ENCODE measurements at places on chromosomes 12 and 14.

GRCh38 chr14:31118892-31119291, 88.7 kb downstream of the HECTD1 start:
- no peaks in the 10 kb centered on the region for H3K27me3 ChIP-seq
- H3K4me1 ChIP-seq = no peaks in the 10 kb centered on the region
- H3K27ac ChIP-seq = no peak overlapping the region
- DNase-seq = no peak

- H3K4me3 ChIP-seq = no peak overlapping the region
- DNase-seq = no peak
- no peaks in the 10 kb centered on the region for H3K36me3 ChIP-seq
- H3K27ac ChIP-seq = no peak overlapping the region
Observed at GRCh38 chr12:125332900-125333299, 267.7 kb downstream of the AACS start.

GRCh38 chr12:12999271-12999958, 650 bp downstream of the HEBP1 start:
- H3K27ac ChIP-seq = peak overlapping the region; percentile 51
- no peak for DNase-seq
- peak overlapping the region; percentile 71 for H3K4me3 ChIP-seq
- H3K27me3 ChIP-seq = no peaks in the 10 kb centered on the region

GRCh38 chr14:69539631-69540410, 34.9 kb downstream of the CCDC177 start:
- H3K4me3 ChIP-seq = no peak overlapping the region
- H3K27me3 ChIP-seq = no peaks in the 10 kb centered on the region
- no peak overlapping the region for H3K27ac ChIP-seq
- no peaks in the 10 kb centered on the region for H3K36me3 ChIP-seq
- no peak for DNase-seq

GRCh38 chr12:3155702-3156370, 78.7 kb downstream of the TSPAN9 start:
- DNase-seq = no peak
- no peaks in the 10 kb centered on the region for H3K36me3 ChIP-seq
- H3K27ac ChIP-seq = no peak overlapping the region

DNA sequence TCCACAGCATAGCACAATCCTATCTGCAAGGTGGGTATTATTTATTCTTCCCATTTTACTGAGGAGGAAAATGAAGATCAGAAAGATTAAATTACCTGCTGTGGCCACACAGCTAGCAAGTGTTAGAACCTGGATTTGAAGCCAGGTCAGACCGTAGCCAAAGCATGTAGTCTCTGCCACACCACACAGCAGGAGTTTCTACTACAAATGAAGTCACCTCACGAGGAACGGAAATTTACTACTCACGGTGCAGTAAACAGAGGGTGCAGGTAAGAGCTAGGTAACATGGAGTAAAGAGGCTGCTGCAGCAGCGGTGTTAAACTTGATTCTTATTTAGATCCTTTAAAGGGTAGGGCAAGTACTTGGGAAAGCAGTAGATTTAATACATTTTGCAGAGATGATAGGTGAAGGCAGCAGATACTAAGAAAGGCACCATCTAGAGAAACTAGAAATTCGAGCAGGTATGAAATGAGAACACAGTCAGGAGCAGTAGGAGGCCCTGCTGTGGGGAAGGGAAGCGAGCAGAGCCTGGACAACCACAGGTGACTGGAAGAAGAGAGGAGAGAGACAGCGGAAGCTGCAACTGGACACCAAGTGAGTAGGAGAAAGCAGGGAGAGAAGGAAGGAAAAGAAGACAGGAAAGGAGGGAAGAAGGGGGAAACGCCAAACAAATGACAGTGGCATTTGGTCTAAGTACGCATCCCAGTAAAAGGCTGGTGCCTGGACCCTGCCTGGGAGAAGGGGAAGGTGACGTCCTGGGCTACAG, 21.5 kb downstream of the SPTB start:
- no peaks in the 10 kb centered on the region for H3K4me1 ChIP-seq
- no peaks in the 10 kb centered on the region for H3K27me3 ChIP-seq
- DNase-seq = no peak
- H3K36me3 ChIP-seq = no peaks in the 10 kb centered on the region

DNA sequence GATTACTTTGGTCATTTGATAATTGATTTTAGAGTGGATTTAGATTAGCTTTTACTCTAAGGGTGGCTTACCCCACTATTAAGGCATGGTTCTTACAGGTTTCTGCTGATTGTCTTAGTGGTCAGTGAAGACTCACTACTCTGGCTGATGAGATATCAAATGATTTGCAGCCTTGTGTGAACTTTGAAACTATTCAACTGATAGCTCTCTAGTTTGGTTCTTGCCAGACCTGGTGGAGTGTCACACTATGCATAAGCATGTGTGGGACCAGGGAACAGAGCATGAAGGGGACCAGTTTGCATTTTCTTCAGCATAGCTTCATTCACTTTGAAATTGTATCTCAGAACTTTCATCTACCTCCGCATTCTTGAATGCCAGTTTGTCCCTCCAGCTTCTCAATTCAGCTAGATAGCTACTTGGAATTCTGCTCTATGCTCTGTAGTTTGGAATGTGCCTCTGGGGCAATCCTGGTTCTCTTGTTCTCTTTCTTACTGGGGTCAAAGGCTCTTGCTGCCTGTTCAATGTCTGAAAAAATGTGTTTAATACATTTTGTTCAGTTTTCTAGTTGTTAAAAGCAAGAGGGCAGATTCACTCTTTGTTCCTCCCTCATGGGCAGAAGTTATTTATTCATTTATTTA, 12.7 kb downstream of the SCYL2 start:
- no peaks in the 10 kb centered on the region for H3K4me1 ChIP-seq
- H3K27ac ChIP-seq = no peak overlapping the region
- no peak for DNase-seq

DNA sequence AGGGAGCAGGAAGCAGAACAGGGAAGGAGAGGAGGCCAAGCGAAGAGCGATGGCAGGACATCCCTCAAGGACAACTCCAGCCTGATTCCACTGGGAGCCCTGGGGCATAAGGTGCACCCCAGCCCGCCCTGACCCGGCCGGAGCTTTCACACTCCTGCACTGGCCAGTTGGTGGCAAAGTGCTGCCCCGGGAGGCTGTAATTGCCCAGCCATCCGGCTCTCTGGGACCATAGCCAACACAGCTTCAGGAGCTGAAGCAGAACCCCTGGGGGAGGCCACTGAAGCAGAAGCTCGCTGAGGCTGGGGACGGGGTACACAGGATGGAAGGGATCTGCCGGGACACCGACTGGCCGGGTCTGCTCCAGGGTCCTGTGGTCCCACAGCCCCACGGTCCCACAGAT, 41.9 kb upstream of the BEGAIN start:
- H3K27me3 ChIP-seq = no peaks in the 10 kb centered on the region
- no peaks in the 10 kb centered on the region for H3K4me1 ChIP-seq

GRCh38 chr12:132638541-132639408, 20.2 kb downstream of the P2RX2 start:
- H3K4me1 ChIP-seq = no peaks in the 10 kb centered on the region
- H3K4me3 ChIP-seq = no peak overlapping the region
- no peak for DNase-seq

DNA sequence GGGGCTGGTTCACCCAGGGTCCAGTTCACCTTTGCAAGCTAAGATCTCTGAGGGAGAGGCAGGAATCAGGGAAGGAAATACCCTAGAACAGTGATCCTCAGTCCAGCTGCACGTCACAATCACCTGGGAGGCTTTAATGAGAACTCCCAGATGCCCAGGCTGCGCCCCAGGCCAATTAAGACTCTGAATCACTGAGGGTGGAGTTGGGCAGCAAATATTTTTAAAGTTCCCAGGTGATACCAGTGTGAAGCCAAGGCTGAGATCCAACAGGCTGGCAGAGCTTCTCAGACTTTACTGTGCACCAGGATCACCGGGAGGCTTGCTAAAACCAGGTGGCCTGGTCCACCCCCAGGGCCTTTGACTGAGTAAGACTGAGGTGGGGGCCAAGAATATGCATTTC, 23.8 kb downstream of the MYL2 start:
- no peaks in the 10 kb centered on the region for H3K27me3 ChIP-seq
- no peak overlapping the region for H3K27ac ChIP-seq
- H3K4me1 ChIP-seq = no peaks in the 10 kb centered on the region

DNA sequence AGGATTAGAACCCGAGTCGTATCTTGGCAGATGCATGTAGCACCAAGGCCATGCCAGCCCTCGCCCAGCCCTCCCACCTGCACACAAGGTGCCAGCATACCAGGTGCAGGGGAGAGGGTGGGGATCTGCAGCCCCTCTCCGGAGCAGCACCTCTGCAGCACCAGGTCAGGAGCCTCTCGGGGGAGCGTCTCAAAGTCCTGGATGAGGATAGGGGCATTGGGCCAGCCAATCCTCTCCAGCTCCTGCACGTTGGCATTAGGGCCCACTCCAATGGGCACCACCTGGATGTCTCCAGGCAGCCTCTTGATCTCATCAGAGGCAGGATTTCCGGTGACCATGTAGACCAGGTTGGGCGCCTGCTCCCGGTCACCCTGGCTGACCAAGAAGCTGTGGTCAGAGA, 73.2 kb upstream of the ANO2 start:
- no peak for DNase-seq
- H3K27ac ChIP-seq = no peak overlapping the region
- H3K4me3 ChIP-seq = no peak overlapping the region
- H3K36me3 ChIP-seq = no peaks in the 10 kb centered on the region
- no peaks in the 10 kb centered on the region for H3K4me1 ChIP-seq
- H3K27me3 ChIP-seq = no peaks in the 10 kb centered on the region

DNA sequence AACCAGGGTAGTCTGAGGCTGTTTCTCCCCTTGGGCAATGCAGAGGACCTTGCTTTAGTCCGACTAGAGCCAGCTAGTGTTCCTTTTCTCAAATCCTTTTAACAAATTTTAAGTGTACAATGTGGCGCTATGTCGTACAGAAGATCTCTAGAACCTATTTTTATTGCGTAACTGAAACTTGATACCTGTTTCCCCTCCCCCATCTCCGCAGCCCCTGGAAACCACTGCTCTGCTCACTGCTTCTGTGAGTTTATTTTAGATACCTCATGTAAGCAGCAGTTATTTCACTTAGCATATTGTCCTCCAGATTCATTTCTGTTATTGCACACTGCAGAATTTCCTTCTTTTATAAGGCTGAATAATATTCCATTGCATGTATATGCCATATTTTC, 1092.3 kb downstream of the AACS start:
- no peaks in the 10 kb centered on the region for H3K4me1 ChIP-seq
- no peaks in the 10 kb centered on the region for H3K27me3 ChIP-seq
- H3K36me3 ChIP-seq = no peaks in the 10 kb centered on the region
- H3K4me3 ChIP-seq = no peak overlapping the region

DNA sequence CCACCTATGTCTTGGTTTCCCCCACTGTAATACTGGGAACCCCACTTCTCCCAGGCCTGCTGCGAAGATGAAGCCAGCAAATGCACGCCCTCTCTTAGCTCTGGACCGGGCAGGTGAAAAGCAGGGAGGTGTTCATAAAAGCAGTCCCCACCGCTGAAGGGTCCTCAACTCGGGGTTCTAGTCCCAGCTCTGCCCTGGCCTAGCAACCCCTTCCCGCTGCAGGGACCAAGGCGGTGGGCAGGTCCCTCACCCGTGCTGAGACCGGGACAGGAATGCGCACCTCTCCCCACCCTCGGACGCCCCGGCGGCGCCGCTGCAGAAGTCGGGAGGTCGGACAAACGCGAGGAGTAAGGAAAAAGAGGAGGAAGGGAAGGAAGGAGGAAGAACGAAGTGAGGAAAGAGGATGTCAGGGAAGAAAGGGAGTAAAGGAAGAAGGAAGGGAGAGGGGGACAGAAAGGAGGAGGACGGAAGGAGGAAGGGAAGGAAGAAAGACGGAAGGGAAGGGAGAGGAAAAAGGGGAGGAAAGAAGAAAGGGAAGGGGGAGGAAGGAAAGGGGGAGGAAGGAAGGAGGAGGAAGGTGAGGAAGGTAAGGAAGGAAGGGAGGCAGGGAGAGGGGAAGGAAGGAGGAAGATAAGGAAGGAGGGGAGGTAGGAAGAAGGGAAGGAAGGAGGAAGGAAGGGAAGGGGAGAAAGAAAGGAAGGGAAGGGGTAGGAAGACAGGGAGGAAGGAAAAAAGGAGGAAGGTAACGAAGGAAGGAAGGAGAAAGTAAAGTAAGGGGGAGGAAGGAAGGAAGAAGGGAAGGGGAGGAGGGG, 701 bp downstream of the SPRING1 start:
- H3K27me3 ChIP-seq = no peaks in the 10 kb centered on the region
- H3K36me3 ChIP-seq = peaks cover 3% of the 10 kb centered on the region
- peak overlapping the region; percentile 75 for H3K27ac ChIP-seq
- peak overlapping the region; percentile 87 for H3K4me3 ChIP-seq
- H3K4me1 ChIP-seq = peaks cover 20% of the 10 kb centered on the region
- no peak for DNase-seq

- no peak overlapping the region for H3K27ac ChIP-seq
- no peaks in the 10 kb centered on the region for H3K36me3 ChIP-seq
- no peaks in the 10 kb centered on the region for H3K4me1 ChIP-seq
Observed at GRCh38 chr14:57487771-57488170, 5.9 kb downstream of the CCDC198 start.

GRCh38 chr14:104545942-104546501, 33.5 kb upstream of the C14orf180 start:
- no peak overlapping the region for H3K27ac ChIP-seq
- H3K27me3 ChIP-seq = no peaks in the 10 kb centered on the region
- no peak overlapping the region for H3K4me3 ChIP-seq
- no peaks in the 10 kb centered on the region for H3K4me1 ChIP-seq

DNA sequence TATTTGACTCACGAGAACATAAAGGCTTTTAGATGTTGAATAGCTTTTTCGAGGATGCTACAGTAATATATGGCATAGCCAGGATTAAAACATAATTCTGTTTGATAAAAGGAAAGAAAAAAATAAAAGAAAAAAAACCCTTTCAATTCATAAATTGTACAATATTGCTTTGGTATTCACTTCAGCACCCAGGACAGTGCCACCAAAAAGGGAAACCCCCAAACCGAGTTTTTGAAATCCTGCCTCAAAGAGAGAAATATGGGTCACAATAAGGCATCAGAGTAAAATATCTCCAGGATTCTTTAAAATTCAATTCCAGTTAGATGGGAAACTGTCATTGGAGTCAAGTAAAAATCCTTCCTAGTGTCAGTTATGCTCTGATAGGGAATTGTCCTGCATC, 551.2 kb upstream of the SEL1L start:
- H3K27ac ChIP-seq = no peak overlapping the region
- H3K27me3 ChIP-seq = no peaks in the 10 kb centered on the region
- H3K4me1 ChIP-seq = no peaks in the 10 kb centered on the region
- H3K4me3 ChIP-seq = no peak overlapping the region

GRCh38 chr14:22026527-22026926, 352.9 kb upstream of the OR4E1 start:
- H3K36me3 ChIP-seq = no peaks in the 10 kb centered on the region
- no peaks in the 10 kb centered on the region for H3K4me1 ChIP-seq
- DNase-seq = no peak

DNA sequence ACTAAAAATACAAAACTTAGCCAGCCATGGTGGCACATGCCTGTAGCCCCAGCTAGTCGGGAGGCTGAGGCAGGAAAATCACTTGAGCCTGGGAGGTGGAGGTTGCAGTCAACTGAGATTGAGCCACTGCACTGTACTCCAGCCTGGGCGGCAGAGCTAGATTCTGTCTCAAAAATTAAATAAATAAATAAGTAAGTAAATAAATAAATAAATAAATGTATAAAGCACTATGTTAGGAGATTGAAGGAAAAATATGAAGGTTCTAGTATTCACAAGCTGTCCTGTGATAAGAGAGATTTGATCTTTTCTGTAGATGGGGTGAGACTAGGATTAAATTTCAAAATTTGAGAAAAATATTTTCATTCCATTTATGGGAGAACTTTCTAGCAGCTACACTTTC, 5.7 kb downstream of the DNAJC22 start:
- peaks cover 29% of the 10 kb centered on the region for H3K27me3 ChIP-seq
- DNase-seq = no peak
- H3K4me1 ChIP-seq = peaks cover 8% of the 10 kb centered on the region
- no peak overlapping the region for H3K4me3 ChIP-seq
- no peak overlapping the region for H3K27ac ChIP-seq
- no peaks in the 10 kb centered on the region for H3K36me3 ChIP-seq

- H3K4me3 ChIP-seq = no peak overlapping the region
- no peak for DNase-seq
- H3K27me3 ChIP-seq = no peaks in the 10 kb centered on the region
- peaks cover 23% of the 10 kb centered on the region for H3K36me3 ChIP-seq
Observed at GRCh38 chr14:65025818-65026217, 39.1 kb downstream of the FNTB start.
